Activated CD4-positive, CD25-positive, alpha-beta regulatory T cell treated with anti-CD3 and anti-CD28 coated beads, Interleukin-2, amount 50 U/mL, for 72 hours (primary cell): ENCODE measurements at places on chromosomes 13 and 19.

GRCh38 chr13:21594715-21595545, 9.0 kb downstream of the MICU2 start:
- no peak for DNase-seq

- DNase-seq = no peak
Measured at GRCh38 chr19:19303411-19303810, 16.9 kb downstream of the SUGP1 start.

DNA sequence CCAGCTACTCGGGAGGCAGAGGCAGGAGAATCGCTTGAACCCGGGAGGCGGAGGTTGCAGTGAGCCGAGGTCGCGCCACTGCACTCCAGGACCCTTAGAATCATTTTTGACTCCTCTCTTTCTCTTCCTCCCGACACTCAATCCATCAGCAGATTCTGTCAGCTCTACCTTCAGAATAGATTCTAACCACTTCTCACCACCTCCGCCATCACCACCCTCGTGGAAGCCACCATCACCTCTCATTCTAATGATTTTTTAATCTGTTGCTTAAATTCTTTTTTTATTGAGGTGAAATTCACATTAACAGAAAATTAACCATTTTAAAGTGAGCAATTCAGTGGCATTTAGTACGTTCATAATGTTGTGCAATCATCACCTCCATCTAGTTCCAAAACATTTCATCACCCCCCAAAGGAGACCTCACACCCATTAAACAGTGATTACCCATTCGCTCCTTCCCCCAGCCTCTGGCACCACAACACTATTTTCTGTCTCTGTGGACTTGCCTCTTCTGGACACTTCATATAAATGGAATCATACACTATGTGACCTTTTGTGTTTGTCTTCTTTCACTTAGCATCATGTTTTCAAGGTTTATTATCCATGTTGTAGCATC, 5.0 kb upstream of the CCDC61 start:
- DNase-seq = no peak

- DNase-seq = no peak
Measured at GRCh38 chr13:31929031-31929770, 102.4 kb upstream of the FRY start.

DNA sequence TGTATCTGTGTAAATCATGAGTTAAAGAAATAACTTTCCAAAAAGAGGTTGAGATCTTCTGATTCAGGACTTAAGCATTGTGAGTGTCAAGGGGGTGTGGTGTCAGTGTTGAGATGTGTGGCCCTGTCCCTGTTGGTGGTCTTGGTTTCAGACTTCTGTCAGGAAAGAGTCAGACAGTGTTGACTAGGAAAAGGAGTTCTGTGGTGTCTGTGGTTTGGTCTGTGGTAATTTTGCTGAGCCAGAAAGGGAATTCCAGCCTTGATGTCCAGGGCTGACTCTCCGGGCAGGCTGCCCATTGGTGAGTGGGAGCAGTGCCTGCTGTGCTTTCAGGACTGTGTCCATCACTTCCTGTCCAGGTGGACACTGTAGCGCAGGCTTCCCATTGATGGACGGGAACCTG, 39.8 kb upstream of the IGFL4 start:
- no peak for DNase-seq

GRCh38 chr13:101454767-101455166, 2.3 kb downstream of the ITGBL1 start:
- DNase-seq = no peak

- DNase-seq = no peak
Measured at GRCh38 chr19:38006361-38007045, 99.5 kb downstream of the SIPA1L3 start.

- DNase-seq = peak; percentile 38
Measured at GRCh38 chr19:4597975-4598671, 38.6 kb upstream of the SEMA6B start.

DNA sequence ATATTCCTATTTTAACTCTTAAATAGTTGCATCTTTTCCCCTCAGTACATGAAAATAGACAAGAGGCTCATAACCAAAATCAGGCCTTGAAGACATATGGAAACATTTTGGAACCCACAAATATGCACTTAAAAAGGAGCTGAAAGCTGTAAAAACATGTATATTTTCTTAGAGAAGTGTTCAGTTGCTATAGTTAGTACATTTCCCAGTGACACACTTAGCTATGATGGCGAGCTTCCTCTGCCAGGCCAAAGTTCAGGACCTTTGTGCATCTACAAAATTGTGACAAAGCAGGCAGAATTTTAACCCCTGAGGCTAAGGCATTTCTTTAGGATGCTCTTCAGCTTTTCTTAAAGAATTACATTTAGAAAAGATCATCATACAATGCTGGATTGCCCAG, 54.5 kb downstream of the RCBTB2 start:
- DNase-seq = no peak

- no peak for DNase-seq
Measured at GRCh38 chr13:44778761-44779484, 202.8 kb upstream of the TSC22D1 start.

- no peak for DNase-seq
Measured at GRCh38 chr19:15436012-15436825, 13.5 kb downstream of the WIZ start.

DNA sequence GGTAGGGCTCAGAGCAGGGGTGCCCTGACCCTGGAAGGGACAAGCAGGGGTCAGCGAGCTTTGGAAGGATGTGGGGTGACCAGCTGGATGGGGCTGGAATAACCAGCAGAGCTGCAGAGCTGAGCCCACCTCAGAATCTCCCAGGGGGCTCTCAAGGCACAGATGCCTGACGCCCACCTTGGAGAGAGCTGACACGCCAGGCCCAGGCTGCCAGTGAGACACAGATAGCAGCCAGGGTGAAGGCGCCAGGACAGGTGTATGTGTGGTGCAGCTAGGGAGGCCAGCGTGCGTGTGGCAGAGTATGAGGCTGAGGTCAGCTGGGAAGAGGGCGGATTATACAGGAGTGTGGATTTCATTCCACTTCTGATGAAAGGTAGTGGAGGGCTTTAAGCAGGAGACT, 8.9 kb downstream of the AP1M1 start:
- DNase-seq = no peak

DNA sequence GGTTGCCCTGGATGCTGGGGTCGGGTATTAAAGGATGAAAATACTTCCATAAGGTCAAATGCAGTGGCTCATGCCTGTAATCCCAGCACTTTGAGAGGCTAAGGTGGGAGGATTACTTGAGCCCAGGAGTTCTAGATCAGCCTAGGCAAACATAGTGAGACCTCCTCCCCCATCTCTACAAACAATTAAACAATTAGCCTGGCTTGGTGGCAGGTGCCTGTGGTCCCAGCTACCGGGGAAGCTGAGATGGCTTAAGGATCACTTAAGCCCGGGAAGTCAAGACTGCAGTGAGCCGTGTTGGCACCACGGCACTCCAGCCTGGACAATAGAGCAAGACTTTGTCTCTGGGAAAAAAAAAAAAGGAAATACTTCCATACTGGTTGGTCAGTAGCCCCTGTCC, 1.5 kb downstream of the KLK11 start:
- DNase-seq = peak; percentile 2

DNA sequence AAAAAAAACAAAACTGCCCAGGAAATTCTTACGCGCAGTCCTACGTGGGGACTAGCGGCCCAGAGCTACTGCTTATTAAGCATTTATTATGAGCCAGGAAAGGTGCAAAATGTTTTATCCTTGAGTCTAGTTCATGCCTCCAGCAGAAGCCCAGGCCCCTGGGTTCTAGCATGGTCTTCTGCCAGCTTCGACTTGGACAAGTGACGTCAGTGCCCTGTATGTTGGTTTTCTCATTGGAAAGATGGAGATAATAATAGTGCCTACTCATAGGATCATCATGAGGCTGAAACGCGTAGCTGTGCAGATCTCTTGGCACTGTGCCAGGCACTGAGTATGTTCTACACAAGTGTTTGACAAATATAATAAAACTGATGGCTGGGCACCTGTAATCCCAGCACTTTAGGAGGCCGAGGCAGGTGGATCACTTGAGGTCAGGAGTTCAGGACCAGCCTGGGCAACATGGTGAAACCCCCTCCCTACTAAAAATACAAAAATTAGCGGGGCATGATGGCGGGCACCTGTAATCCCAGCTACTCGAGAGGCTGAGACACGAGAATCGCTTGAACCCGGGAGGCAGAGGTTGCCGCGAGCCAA, 12.4 kb upstream of the SULT2B1 start:
- DNase-seq = no peak

- peak; percentile 51 for DNase-seq
Measured at GRCh38 chr19:38049105-38049649, 142.2 kb downstream of the SIPA1L3 start.

DNA sequence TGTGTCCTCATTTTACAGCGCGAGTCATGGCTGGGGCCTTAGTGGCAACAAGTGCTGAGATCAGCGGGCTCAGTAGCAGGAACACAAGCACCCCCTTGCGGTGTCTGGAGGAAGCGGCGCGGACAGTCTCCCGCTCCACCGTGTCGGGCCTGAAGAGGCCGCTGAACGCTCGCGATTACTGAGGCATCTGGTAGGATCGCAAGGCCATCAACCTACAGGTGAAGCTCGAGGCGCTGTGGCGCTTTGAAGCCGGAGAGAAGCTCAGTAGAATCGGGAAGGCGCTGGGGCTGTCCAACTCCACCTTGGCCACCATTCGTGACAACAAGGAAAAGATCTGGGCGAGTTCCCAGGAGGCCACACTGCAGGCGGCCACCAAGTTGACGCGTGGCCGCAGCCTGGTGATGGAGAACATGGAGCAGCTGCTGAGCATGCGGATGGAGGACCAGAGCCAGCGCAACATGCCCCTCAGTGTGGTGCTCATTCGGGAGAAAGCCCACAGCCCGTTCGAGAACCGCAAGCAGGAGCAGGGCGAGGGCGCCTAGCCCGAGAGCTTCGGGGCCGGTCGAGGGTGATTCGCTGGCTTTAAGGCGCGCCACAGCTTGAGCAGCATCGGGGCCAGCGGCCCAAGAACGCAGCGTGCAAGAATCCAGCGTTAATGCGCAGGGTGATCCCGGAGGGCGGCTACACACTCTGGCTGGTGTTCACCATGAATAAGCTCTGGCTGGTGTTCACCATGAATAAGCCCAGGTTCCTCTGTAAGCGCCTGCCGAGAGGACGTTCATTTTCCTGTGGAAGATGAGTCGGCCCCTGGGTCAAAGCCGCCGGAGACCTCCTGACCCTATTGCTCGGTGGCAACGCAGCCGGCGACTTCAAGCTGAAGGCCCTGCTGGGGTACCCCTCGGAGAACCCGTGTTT, 8.3 kb upstream of the MZF1 start:
- peak; percentile 92 for DNase-seq

- no peak for DNase-seq
Measured at GRCh38 chr19:465056-465816, 4.4 kb upstream of the SHC2 start.
